ENCODE measurements at places on chromosomes 2 and 18.

DNA sequence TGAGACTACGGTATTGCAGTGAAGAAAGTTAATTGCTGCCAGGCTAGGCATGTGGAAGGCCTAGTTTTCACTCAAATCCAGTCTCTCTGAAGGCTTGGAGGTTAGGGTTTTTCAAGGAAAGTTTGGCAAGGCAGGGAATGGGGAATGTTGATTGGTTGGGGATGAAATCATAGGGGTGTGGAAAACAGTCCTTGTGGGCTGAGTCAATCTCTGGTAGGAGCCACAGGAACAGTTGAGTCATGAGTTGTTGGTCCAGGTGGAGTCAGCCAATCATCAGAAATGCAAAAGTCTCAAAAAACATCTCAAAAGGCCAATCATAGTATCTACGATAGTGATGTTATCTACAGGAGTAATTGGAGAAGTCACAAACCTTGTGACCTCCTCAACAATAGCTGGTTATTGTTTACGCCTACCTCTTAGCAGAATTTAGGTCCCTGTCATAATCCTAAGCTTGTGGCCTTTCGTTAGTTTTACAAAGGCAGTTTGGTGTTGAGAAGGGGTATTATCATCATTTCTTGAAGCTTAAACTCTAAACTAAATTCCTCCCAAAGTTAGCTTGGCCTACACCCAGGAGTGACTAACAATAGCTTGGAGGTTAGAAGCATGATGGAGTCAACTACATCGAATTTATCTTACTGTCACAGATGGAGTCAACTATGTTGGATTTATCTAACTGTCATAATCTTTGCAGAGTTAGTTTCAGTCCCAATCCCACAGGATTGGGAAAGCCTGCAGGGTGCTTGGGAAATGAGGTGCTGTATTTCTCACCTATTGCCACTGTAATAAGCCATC, 33.7 kb upstream of the APCDD1 start:
- peak; percentile 75 for DNase-seq

GRCh38 chr2:113036763-113037162, 15.9 kb downstream of the IL36B start:
- no peak for DNase-seq

- DNase-seq: no peak
These were observed 223.2 kb upstream of the PIK3C3 start for GRCh38 chr18:41731884-41732283.

GRCh38 chr2:237458519-237458918, 28.5 kb upstream of the MLPH start:
- no peak for DNase-seq

- DNase-seq: no peak
These were observed 31.0 kb downstream of the PXDN start for GRCh38 chr2:1713142-1713838.

- peak; percentile 42 for DNase-seq
These were observed 57.6 kb downstream of the PIEZO2 start for GRCh38 chr18:11091746-11092145.

DNA sequence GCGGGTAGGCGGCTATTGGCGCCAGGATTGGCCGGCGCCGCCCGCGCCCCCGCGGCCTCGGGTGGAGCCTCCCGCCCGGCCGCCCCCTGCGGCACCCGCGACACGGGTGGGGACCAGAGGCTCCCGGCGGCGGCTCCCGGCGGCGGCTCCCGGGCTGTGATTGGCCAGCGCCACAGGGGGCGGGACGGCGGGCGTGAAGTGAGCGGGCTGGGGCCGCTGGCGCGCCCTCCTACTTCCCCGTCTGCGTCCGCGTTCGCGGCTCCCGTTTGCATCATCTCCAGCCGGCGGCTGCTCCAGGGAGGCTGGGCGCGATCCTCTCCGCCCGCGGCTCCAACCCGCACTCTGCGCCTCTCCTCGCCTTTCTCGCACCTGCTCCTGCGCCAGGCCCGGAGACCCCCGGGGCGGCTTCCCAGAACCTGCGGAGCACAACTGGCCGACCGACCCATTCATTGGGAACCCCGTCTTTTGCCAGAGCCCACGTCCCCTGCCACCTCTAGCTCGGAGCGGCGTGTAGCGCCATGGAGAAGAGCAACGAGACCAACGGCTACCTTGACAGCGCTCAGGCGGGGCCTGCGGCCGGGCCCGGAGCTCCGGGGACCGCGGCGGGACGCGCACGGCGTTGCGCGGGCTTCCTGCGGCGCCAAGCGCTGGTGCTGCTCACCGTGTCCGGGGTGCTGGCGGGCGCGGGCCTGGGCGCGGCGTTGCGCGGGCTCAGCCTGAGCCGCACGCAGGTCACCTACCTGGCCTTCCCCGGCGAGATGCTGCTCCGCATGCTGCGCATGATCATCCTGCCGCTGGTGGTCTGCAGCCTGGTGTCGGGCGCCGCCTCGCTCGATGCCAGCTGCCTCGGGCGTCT, at the start of gene SLC1A4:
SLC1A4 (plus strand) TSS at position 274 of the 856 bp plus-strand sequence; CDS start at position 519, 245 bp downstream.
- DNase-seq: peak; percentile 95

DNA sequence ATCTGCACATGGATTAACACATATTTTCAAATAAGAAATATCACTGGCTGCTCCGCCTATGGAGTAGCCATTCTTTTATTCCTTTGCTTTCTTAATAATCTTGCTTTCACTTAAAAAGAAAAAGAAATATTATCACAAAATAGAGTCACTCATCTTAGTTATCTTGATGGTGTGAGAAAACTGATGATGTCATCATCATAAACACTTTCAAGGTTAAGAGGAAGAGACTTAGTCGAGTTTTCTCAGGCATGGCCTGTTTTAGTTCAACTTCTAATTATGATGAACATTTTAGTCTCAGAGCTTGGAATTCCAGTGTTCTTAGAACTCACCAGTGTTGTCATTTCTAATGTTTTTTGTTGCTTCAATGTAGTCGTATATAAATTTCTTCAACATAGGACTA, 506.1 kb downstream of the PTPRM start:
- DNase-seq: peak; percentile 4

- no peak for DNase-seq
These were observed 690.5 kb downstream of the ADCYAP1 start for GRCh38 chr18:1595195-1595594.

GRCh38 chr2:80396276-80396675, 91.7 kb upstream of the LRRTM1 start:
- DNase-seq: no peak

DNA sequence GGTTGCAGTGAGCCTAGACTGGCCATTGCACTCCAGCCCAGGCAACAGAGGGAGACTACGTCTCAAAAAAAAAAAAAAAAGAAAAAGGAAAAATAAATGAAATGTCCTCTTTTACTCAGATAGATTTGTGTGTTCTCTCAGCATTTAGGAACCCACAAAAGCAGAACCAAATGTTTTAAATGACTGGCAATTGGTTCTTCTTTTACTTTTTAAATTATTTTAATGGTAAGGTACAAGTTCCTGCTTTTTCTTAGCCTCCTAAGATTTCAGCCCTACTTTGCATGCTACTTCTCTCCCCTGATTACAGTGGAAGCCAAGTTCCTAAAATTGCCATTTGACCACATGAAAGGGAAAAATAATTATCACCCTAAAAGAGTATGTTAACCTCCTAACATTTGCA, 23.5 kb downstream of the SRSF7 start:
- DNase-seq: no peak

- peak; percentile 49 for DNase-seq
These were observed 61.9 kb upstream of the HAAO start for GRCh38 chr2:42854207-42854818.

DNA sequence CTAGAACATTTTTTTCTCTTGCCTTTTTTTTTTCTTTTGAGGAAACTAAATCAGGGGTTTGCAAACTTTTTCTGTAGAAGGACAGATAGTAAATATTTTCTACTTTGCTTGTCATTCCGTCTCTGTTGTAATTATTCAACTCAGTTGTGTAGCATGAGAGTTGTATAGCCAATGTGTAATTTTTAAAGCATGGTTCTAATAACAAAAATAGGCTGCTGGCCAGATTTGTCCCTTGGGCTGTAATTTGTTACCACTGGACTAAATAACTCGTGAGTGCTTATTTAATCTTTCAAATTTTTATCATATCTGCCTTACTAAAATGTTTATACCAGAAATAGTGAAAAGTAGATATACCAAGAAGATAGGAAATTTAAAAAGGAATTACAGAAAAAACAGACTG, 43.0 kb downstream of the CCDC148 start:
- DNase-seq: peak; percentile 68

- no peak for DNase-seq
These were observed 17.9 kb upstream of the TMEM214 start for GRCh38 chr2:27014771-27015433.

GRCh38 chr18:38941711-38942561, 1376.3 kb upstream of the CELF4 start:
- no peak for DNase-seq

DNA sequence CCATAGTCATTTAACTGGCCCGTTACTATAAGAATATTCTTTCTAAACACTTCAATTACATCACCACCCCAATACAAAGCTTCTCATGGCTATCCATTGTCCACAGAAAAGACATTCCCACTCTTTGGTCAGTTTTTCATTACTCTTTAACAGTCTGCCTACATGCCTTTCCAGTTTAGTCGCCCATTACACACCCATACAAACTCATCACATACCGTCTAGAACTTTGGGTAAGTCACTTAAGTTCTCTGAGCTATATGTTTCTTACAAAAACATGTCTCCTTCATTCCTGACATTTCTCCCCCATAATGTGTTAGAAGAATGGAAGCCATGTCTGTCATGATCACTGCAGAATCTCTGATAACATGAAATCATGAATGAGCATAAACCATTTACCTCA, 108.2 kb upstream of the STK17B start:
- DNase-seq: peak; percentile 70

GRCh38 chr18:50194631-50195532, at the start of gene MYO5B:
Gene MYO5B, minus strand, starts transcription at chr18:50195147. Its CDS starts 354 bp downstream, at chr18:50194793.
- no peak for DNase-seq

DNA sequence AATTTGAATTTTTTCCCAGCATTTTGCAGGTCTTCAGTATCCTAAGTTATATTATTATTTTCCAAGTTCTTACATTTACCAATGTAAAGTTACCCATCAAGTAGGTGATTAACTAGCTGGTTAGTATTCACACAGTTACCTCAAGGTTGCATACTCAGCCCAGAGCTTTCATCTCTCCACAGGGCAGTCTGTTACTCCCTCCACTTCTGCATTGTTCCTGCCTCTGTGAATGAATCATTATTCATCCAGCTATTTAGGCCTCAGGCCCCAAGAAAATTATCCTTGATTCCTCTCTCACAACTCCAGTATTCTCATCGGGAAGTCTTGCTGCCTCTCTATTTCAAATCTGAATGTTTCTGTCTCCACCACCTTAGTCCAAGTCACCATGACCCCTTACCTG, 92.2 kb downstream of the SMC6 start:
- DNase-seq: no peak

DNA sequence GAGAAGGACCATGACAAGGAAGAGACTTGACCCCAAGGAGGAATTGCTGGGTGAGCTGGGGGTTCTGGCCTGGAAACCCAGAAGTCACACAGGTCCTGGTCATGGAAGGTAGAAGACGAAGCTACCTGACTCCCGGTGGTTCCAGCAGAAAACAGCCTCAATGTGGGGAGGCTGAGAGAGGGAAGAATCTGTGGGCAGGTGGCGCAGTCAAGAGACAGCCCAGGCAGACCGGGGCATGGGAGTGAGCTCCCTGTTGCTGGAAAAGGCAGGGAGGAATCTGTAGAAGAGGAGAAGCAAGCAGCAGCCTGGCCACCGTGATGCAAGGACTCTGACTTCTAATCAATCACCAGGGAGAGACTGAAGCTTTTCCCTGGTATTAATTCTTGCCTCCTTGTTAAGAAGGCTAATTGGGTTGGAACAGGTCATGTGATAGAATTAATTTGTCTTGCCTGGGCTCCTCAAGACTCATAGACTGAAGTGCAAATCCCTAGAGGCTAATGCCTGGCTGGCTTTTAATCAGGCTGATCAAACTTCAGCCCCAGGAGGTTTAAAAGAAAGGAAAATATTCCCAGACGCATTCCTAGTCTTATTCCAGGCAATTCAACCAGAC, 30.1 kb downstream of the CNGA3 start:
- no peak for DNase-seq

DNA sequence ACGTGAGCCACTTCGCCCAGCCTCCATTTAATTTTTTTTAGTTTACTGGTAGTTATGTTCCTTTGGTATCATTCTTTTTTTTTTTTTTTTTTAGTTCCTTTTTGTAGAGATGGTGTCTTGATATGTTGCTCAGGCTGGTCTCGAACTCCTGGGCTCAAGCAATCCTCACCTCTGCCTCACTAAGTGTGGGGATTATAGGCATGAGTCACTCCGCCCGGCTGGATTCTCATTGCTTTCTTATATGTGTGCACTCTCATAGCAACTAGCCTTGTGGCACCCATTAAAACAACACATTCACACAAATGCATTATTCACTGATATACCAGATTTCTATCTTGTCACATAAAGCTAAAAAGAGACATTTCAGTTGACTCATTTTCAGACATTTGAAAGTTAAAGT, 4.2 kb downstream of the TTC27 start:
- peak; percentile 41 for DNase-seq

- DNase-seq: no peak
These were observed 102.9 kb downstream of the ALPK2 start for GRCh38 chr18:58525928-58526424.

GRCh38 chr2:235453605-235454151, 40.2 kb upstream of the AGAP1 start:
- DNase-seq: no peak

DNA sequence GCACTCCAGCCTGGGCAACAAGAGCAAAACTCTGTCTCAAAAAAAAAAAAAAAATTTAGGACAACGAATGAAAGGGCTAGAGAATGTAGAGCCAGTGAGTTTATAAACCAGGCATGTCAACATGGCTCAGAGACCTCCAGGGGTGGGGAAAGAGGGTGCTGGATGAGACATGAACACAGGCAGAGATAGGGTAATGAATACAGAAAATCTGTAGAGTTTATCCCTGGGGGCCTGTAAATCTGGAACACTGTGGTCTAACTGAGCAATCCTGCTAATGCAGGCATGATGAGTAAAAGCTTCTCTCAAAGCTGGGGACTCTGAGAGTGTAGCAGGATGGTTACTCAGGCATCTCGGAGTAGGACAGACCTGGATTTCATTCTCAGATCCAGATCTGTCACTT, 59.2 kb upstream of the IGFBP2 start:
- DNase-seq: peak; percentile 96

DNA sequence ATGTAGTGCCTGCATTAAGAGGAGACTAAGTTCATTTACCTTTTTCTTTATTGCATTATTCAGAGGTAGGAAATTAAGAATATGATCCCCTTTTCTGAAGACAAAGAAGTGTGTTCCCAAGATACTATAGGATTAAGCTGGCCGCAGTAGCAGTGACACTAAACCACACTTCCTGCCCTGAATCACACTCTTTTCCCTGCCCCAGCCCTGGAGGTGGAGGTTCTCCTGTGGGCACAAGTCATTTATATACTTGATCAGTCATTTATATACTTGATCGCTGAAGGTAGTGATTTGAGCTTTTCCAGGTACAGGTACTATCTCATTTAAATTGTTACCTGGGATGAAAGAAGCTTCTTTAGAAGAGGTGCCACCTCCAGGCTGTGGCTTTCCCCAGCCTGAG, 78.6 kb downstream of the ARMC9 start:
- DNase-seq: no peak

All from fibroblast of skin of scalp (primary cell).